ENCODE measurements at places on chromosomes 13 and 19.

- DNase-seq = no peak
Measured at GRCh38 chr19:46972311-46972710, 47.3 kb upstream of the NPAS1 start.

GRCh38 chr13:94057618-94058186, 421.8 kb downstream of the DCT start:
- DNase-seq = no peak

GRCh38 chr13:43558939-43559338, 227.8 kb downstream of the ENOX1 start:
- DNase-seq = no peak

DNA sequence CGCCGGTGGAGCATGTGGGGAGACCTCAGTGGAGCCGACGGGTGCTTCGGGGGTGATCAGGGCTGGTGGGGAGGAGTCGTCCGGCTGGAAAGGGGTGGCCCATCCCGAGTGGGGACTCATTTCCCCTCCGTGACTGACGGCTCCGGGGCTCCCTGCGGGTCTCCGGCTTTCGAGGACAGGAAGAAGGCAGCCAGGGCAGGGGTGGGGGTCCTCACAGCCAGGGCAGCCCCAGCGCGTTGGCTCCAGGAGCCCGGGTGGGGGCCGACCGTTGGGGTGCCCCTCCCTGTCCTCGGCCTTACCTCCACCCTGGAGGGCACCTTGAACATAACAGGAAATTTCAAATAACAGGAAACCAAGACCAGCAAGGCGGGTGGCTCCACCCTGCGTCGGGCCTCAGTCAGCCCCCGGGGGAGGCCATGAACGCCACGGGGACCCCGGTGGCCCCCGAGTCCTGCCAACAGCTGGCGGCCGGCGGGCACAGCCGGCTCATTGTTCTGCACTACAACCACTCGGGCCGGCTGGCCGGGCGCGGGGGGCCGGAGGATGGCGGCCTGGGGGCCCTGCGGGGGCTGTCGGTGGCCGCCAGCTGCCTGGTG, at the start of gene S1PR4:
Gene S1PR4, plus strand, starts transcription at position 393 of the 596 bp plus-strand sequence. Its CDS starts 24 bp downstream, at position 417.
- DNase-seq = peak; percentile 83

DNA sequence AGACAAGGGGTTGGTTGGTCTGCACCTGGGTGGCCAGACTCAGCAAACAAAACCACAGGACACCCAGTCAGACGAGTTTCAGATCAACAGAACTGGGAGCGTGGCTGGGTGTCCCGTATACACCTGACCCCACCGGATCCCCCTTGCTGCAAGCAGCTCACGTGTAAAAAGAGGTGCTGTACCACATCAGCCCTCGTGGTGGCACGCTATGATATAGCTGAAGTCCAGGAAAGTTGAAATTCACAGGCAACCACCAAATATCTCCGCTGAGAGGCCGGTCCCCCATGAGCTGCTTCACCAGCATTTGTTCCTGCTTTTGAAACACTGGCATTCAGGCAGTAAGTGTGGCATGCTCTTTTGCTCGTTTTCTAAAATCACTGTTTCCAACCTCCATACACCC, 92.3 kb downstream of the TUBA3C start:
- DNase-seq = no peak

GRCh38 chr19:7751157-7751783, 3.9 kb upstream of the CD209 start:
- DNase-seq = no peak
